ENCODE measurements at places on chromosomes 6 and 20. TPM values are rescaled to one million over a fixed set of nuclear protein-coding genes. Genes with fewer than 3 reads are reported as not detected.

Gene CYP21A2
- under 0.01 TPM for total RNA-seq

Gene PCNA
- total RNA-seq: 42.0 TPM

DNA sequence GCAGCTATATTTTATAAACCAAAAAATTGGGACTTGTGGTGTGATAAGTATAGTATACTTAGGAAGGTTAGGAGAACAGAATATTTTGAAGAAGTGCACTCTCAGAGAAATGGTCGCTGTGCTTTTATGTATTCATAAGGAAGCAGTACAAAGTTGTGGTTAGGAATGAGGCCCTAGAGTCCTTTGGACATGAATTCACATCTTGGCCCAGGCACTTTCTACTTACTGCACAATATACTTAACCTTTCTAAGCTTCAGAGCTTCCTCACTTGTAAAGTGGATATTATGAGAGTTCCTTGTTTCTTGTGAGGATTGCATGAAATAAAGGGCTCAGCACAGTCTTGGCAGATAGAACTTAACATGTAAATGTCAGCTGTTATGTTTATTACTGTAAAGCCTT, 21.0 kb upstream of the SERINC3 start:
- DNase-seq: no peak

- DNase-seq: no peak
These were observed 78.0 kb downstream of the DLGAP4 start for GRCh38 chr20:36384022-36384619.

GRCh38 chr6:27251112-27251605, 3.7 kb downstream of the PRSS16 start:
- no peak for DNase-seq

DNA sequence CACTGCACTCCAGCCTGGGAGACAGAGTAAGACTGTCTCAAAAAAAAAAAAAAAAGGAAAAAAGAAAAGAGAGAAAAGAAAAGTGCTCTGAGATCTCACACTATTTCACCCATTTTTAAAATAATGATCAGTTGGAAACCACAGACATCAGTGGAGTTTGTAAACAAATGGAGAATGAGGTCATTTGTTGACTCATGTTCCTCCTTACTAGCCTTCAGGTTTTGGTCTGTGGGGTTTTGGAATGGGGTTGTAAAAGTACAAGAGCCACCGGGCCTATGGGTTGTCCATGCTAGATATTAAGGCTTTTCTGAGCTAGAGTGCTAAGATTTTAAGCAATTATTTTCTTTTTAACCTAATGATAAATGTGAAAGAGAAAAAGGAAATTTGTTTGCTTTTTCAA, 104.4 kb upstream of the PRL start:
- DNase-seq: no peak

DNA sequence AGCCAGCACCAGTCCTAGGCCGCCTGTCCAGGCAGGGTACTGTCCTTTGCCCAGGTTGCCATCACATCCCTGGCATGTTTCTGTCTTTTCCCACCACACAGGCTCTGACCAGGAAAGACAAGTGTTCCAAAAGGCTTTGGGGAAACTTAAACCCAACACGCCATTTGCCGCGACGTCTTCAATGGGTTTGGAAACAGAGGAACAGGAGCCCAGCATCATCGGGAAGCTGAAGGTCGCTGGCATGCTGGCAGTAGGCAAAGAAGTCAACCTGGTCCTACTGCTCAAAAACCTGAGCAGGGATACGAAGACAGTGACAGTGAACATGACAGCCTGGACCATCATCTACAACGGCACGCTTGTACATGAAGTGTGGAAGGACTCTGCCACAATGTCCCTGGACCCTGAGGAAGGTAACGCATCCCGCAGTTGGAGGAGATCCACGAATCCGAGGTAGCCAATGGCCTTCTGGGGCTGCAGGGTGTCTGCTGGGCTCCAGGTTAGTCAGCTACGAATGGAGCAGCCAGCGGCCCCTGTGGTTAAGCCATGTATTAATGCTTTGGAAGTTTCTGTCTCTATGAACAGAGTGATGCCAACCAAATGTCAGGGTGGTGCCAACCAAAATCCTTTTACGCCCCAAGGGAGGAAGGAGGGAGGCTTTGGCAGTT, 36.2 kb downstream of the TGM3 start:
- no peak for DNase-seq

GRCh38 chr6:151289399-151290007, 49.7 kb downstream of the AKAP12 start:
- no peak for DNase-seq

GRCh38 chr6:107716688-107717089, 107.4 kb downstream of the SCML4 start:
- no peak for DNase-seq

DNA sequence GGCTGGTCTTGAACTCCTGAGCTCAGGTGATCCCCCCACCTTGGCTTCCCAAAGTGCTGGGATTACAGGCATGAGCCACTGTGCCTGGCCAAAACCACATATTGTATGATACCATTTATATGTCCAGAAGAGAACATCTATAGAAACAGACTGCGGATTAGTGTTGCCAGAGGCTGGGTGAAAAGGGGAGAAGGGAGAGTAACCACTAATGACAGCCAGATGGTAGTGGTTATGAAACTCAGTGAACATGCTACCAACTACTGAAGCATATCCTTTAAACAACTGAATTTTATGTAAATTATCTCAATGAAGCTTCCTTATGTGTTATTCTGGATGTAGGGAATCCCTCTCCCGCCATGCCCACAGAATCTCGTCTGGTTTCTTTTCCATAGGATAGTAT, 15.7 kb downstream of the SLC23A2 start:
- no peak for DNase-seq

Measured in frontal cortex (tissue), 4 donors.